ENCODE measurements at places on chromosomes 6 and 20. TPM values are rescaled to one million over a fixed set of nuclear protein-coding genes. Genes with fewer than 3 reads are reported as not detected.

The GRM4 gene
- 34.5 TPM for total RNA-seq

The OTOR gene
- total RNA-seq = not detected

The RPP21 gene
- total RNA-seq = 75.5 TPM

The PRSS35 gene
- 3.1 TPM for total RNA-seq

The NNAT gene
- total RNA-seq = 59.8 TPM

The MAN1A1 gene
- total RNA-seq = 6.9 TPM

- no peak overlapping the region for H3K4me3 ChIP-seq
- no peaks in the 10 kb centered on the region for H3K27me3 ChIP-seq
- no peaks in the 10 kb centered on the region for H3K4me1 ChIP-seq
- H3K36me3 ChIP-seq = no peaks in the 10 kb centered on the region
These were observed 34.9 kb upstream of the MTHFD1L start for GRCh38 chr6:150830439-150831165.

DNA sequence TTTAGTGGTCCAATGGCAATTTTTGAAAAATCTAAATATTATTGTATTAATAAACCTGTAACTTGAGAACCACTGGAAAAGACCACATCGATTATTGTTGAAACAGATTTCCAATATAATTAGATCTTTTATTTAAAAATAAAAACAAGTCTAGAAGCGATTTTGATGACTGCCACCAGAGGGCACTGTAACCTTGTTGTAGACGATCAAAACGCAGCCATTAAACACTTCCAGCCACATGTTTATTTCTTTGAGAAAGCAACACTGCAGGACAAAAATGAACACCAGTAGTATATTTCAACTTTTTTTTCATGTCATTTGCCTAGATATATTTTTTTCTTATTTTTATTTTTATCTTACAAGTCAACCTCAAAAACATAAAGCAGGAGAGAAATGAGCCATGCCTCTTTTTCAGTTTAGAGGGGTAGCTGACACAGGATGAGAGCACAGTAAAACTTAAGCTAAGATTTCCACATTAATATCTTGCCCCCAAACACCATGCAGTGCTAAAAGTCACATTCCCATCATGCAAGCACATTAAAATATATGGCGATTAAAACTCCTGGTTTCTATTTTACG lies 115.4 kb downstream of the OPRM1 start:
- H3K27me3 ChIP-seq = no peaks in the 10 kb centered on the region
- peaks cover 17% of the 10 kb centered on the region for H3K36me3 ChIP-seq
- DNase-seq = peak; percentile 51
- no peak overlapping the region for H3K4me3 ChIP-seq

DNA sequence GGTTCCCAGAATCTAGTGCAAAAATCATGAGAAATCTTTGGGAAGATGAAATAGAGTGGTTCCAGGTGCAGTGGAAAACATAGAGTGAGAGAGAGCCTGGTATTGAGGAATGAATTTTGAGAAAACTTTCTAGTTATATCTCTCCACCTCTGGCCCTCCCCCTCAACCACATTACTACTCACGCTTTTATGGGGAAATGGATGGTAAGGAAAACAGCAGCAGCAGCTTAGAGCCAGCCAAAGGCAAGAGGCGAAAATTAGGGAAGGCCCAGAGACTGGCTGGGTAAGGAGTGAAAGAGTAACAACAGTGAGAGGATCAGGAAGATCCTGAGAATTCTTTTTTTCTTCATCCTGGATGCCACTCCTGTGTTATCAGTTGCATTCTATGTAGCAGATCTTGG lies 187.9 kb upstream of the ECI2 start:
- no peak overlapping the region for H3K27ac ChIP-seq
- no peak for DNase-seq
- no peaks in the 10 kb centered on the region for H3K36me3 ChIP-seq
- no peak overlapping the region for H3K4me3 ChIP-seq

DNA sequence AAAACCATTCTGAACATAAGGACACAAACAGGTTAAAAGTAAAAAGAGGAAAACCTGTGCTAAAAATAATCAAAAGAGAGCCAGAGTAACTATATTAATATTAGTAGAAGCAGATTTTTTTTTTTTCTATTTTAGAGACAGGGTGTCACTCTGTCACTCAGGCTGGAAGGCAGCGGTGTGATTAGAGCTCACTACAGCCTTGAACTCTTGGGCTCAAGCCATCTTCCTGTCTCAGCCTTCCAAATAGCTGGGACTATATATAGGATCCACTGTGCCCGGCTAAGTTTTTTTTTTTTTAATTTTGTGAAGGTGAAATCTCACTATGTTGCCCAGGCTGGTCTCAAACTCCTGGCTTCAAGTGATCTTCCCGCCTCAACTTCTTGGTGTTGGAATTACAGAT lies 33.4 kb upstream of the PLN start:
- no peak overlapping the region for H3K4me3 ChIP-seq
- no peak overlapping the region for H3K27ac ChIP-seq
- no peaks in the 10 kb centered on the region for H3K4me1 ChIP-seq
- H3K36me3 ChIP-seq = no peaks in the 10 kb centered on the region

GRCh38 chr6:131754715-131755567 lies 44.1 kb upstream of the CTAGE9 start:
- peaks cover 33% of the 10 kb centered on the region for H3K27me3 ChIP-seq
- DNase-seq = no peak
- no peaks in the 10 kb centered on the region for H3K36me3 ChIP-seq
- H3K4me1 ChIP-seq = no peaks in the 10 kb centered on the region
- H3K27ac ChIP-seq = no peak overlapping the region
- H3K4me3 ChIP-seq = no peak overlapping the region

DNA sequence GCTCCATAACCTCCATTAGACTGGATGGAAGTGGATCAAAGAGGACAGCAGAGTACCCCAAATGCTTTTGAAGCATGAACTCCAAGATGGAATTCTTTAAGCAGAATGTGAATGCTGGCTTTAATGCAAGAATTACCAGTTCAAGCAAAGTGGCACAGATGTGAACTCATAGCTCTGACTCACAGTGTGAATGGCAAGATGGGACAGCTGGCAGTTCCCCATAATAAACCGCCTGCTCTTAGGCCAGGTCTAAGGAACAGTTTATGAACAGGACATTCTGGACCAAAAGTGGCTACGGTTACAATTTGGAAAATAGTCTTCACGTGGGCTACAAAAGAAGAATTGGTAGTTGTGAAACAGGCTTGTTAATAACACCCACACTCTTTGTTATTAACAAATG lies 76.5 kb downstream of the SPTLC3 start:
- H3K4me1 ChIP-seq = no peaks in the 10 kb centered on the region
- DNase-seq = no peak
- H3K27me3 ChIP-seq = no peaks in the 10 kb centered on the region
- no peak overlapping the region for H3K27ac ChIP-seq
- H3K36me3 ChIP-seq = no peaks in the 10 kb centered on the region

DNA sequence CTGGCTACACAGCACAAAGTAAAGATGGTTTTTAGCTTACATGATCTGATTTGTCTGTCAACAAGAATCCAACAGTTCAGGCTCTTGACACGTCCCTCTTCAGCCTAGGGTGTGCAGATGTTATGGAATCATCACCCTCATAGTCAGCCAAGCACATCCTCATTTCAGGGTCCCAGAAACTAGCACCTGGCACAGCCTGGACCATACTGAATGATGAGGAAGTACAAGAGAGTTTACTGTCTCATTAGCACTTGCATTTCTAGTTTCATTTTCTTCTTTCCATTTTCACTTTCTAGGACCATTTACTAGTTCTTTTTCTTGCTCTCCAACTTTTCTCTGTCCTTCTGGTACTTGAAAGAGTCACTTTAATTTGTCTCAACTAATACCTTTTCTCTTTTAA lies 6.5 kb downstream of the RIPOR2 start:
- no peak for DNase-seq
- no peaks in the 10 kb centered on the region for H3K27me3 ChIP-seq
- peaks cover 5% of the 10 kb centered on the region for H3K36me3 ChIP-seq
- H3K4me1 ChIP-seq = peaks cover 60% of the 10 kb centered on the region

DNA sequence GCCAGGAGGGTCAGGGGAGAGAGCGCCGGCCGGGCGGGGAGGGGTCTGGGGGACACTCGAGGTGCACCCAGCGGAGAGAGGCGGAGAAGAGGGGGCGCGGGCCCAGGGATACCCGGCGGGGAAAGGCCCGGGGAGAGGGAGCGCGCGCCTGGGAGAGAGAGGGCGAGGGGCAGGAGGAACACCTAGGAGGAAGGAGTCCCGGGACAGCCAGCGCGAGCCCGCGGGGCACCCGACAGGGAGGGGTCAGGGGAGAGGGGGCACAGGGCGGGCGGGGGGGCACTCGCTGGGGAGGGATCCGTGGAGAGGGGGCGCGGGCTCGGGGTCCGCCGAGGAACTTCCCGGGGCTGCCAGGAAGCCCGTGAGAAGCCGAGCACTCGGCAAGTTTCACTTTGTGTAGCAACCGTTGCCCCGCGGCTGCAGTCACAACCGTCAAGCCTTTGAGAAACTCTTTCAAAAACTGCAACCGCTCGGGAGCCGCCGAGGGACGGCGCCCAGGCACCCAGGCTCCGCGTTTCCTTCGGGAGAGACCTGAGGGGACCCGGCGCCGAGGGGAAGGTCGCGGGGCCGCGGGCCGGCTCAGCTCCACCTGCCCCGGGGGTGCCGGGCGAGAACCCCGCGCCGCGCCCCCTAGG lies 471 bp downstream of the EZR start:
- H3K36me3 ChIP-seq = peaks cover 52% of the 10 kb centered on the region
- H3K4me1 ChIP-seq = peaks cover 45% of the 10 kb centered on the region
- peak; percentile 66 for DNase-seq
- H3K27me3 ChIP-seq = peaks cover 16% of the 10 kb centered on the region

DNA sequence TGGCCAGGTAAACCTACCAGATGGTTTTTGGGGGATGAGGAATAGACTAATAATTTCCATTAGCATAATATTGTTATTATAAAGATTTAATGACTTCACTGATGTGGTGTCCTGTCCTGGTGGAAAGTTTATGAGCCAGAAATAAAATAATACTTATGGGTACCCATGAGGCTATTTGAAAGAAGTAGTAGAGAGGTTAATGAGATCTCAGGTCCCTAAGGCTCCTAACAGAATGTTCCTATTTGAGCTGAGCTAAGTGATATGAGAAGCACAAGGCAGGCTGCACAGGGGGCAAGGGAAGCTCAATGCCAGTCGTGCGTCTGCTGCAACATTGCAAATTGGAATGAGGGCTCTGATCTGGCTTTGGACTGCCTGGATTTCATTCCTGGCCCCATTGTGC lies 174.1 kb downstream of the BMP2 start:
- H3K27ac ChIP-seq = no peak overlapping the region
- no peak for DNase-seq
- no peaks in the 10 kb centered on the region for H3K27me3 ChIP-seq
- H3K4me1 ChIP-seq = 0 out of 2 replicates have a peak, but pooled peaks cover 12% of the 10 kb centered on the region
- H3K4me3 ChIP-seq = no peak overlapping the region

DNA sequence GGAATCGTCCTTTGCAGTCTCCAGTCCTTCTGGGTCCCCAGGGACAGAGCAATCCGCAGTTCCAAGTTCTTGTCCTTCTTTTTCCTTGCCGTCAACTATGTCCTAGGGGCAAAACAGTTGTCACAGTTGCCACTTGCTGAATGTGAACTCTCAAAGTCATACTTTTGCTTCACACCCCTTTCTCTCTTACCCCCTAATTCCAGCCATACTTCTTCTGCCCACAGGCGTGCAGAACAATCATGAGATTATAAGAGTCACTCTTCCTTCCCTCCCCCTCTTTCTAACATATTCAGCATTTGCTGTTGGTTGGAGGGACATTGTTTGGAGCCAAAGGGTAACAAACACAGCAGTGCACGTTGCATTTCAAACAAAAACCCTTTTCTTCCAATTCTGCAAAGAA lies 74.4 kb downstream of the BCAS1 start:
- no peaks in the 10 kb centered on the region for H3K4me1 ChIP-seq
- no peaks in the 10 kb centered on the region for H3K36me3 ChIP-seq
- no peaks in the 10 kb centered on the region for H3K27me3 ChIP-seq
- no peak for DNase-seq
- H3K27ac ChIP-seq = no peak overlapping the region

- DNase-seq = no peak
- no peaks in the 10 kb centered on the region for H3K36me3 ChIP-seq
- H3K27ac ChIP-seq = no peak overlapping the region
- H3K4me1 ChIP-seq = peaks cover 16% of the 10 kb centered on the region
- H3K4me3 ChIP-seq = no peak overlapping the region
These were observed 533.8 kb upstream of the ID4 start for GRCh38 chr6:19303383-19303782.

GRCh38 chr6:25392372-25392771 lies 113.2 kb downstream of the CARMIL1 start:
- DNase-seq = no peak
- no peak overlapping the region for H3K27ac ChIP-seq
- peaks cover 24% of the 10 kb centered on the region for H3K4me1 ChIP-seq
- no peak overlapping the region for H3K4me3 ChIP-seq
- no peaks in the 10 kb centered on the region for H3K36me3 ChIP-seq

DNA sequence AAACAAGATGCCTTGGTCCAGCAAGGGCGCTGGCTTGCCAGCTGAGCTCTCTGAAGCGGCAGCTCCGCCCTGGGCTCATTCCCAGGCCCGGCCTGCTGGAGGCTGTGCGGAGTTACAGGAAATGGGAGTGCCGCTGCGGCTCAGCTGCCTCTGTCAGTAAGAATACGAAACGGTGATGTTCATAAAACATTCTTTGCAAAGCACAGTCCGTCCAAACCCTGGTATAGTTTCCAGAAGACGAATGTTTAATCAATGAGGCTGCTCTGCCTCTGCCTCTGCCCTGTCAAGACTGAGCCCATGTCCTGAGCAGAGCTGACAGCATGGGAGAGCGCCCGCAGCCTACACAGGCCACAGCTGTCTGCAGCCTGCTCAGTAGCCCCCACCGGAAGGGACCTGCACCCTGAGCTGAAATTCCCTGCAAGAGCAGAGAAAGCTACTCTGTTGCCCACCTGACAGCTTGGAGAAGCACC lies 153.3 kb upstream of the SNX9 start:
- H3K4me1 ChIP-seq = peaks cover 35% of the 10 kb centered on the region
- H3K4me3 ChIP-seq = peak overlapping the region; percentile 12
- H3K27ac ChIP-seq = 0 out of 2 replicates have a peak overlapping the region, but pooled peaks have one; percentile 36
- H3K27me3 ChIP-seq = no peaks in the 10 kb centered on the region
- H3K36me3 ChIP-seq = 0 out of 2 replicates have a peak, but pooled peaks cover 4% of the 10 kb centered on the region
- DNase-seq = peak; percentile 69

DNA sequence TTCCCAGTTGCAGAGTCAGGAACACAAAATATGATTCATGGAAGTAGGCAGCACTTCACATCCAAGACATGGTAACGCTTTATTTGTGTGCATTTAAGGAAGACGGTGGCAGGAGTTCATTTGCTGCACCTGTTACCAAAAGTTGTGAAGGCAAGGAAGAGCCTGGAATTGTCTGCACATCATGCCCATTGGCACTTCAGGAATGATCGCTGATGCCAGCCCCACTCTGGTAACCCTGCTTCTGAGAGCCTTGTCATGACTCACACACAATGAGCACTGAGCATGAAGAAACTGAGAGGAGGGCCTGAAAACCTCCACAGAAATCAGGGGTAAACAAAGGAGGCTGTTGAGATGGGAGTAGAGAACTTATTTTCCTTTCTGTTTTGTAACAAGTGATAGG lies 181.1 kb downstream of the RPS12 start:
- DNase-seq = no peak
- peaks cover 2% of the 10 kb centered on the region for H3K4me1 ChIP-seq
- H3K4me3 ChIP-seq = no peak overlapping the region
- no peak overlapping the region for H3K27ac ChIP-seq

Measured in WTC11 (cell line).